MCF 10A (cell line): ENCODE measurements at places on chromosomes 5 and 9. TPM values are rescaled to one million over a fixed set of nuclear protein-coding genes. Genes with fewer than 3 reads are reported as not detected.
A peak's percentile ranks its signal among the peaks of the same experiment; 100 is the strongest.

The BTNL9 gene
- not detected in 2 replicates for total RNA-seq

DNA sequence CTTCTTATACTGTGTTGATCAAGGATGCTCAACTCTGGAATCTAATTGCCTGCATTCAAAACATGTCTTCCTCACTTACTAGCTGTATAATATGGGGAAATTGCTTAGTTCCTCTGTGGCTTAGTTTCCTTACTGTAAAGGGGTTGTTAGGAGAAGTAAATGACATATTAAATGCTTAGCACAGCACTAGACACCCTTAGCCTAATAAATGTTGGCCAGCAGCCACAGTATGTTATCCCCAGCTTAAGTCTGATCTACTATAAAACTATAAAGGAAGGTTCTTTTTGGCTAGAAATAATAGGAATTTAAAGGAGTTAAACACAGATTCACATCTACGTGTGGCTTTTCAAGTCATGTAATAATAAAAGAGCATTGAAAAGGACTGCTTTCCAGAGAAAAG is 232.4 kb downstream of the PCSK1 start:
- DNase-seq: no peak
- H3K36me3 ChIP-seq: peaks cover 6% of the 10 kb centered on the region
- no peak overlapping the region for H3K27ac ChIP-seq
- peaks cover 6% of the 10 kb centered on the region for H3K4me1 ChIP-seq

DNA sequence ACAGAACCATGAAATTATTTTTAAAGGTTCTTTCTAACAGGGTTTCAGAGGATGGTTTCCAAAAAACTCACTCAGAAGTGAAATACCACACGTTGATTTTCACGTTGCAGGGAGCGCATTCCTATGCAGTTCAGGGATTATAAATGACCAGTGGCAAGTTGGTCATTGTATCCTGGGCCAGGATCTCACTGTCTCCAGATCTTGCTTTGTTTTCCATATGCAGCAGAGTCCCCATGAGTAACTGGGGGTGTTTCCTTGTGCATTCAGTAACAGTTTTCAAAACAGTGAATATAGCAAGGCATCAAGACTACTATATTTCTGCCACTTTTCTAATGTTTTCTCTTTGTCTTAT is 1064.9 kb upstream of the DMAC1 start:
- DNase-seq: no peak
- no peaks in the 10 kb centered on the region for H3K36me3 ChIP-seq
- H3K27ac ChIP-seq: peak overlapping the region; percentile 33
- no peaks in the 10 kb centered on the region for H3K4me1 ChIP-seq
- no peaks in the 10 kb centered on the region for H3K27me3 ChIP-seq

DNA sequence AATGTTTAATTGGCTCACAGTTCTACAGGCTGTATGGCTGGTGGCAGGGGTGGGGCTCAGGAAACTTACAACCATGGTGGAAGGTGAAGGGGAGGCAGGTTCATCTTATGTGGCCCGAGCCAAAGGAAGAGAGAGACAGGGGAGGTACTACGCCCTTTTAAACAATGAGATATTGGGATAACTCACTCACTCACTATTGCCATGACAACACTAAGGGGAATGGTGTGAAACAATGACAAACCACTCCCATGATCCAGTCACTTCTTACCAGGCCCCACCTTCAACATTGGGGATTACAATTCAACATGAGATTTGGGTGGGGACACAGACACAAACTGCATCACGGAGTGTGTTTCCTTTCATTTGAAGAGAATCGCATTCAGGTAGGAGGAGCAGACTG is 220.9 kb downstream of the GADD45G start:
- no peaks in the 10 kb centered on the region for H3K36me3 ChIP-seq
- H3K4me1 ChIP-seq: no peaks in the 10 kb centered on the region
- DNase-seq: no peak
- peaks cover 3% of the 10 kb centered on the region for H3K27me3 ChIP-seq
- no peak overlapping the region for H3K27ac ChIP-seq
- H3K4me3 ChIP-seq: no peak overlapping the region

The DRD1 gene
- not detected in 2 replicates for total RNA-seq

GRCh38 chr9:123851851-123852250 is 78.1 kb downstream of the DENND1A start:
- no peak overlapping the region for H3K4me3 ChIP-seq
- no peak overlapping the region for H3K27ac ChIP-seq
- no peak for DNase-seq
- H3K36me3 ChIP-seq: peaks cover 16% of the 10 kb centered on the region
- no peaks in the 10 kb centered on the region for H3K27me3 ChIP-seq

GRCh38 chr5:138337685-138338410 is at the start of gene FAM53C:
FAM53C (plus strand) TSS chr5:138338266; CDS start chr5:138341336, 3,070 bp downstream.
- peak within 1 kb of the TSS; percentile 88 for H3K4me3 ChIP-seq
- H3K27ac ChIP-seq: peak within 1 kb of the TSS; percentile 100
- peaks cover 48% of the 10 kb centered on the region for H3K4me1 ChIP-seq
- peaks cover 20% of the 10 kb centered on the region for H3K36me3 ChIP-seq
- peak; percentile 97 for DNase-seq

DNA sequence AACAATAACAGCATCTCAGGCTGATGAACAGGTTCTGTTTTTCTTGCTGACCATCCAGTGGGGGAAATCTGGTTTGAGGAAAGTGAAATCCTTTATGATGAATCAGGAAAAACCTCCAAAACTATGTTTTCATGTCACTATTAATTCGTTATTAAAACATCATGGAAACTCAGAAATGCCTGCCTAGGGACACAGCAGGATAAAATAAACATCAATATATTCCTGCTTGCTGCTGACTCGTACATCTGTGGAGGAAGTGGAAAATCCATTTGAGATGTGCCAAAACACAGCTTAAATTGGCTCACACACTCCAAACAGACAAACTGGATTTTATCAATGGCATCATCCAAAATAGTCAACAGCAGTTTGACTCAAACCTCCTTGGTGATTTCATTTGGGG is 53.0 kb downstream of the TEK start:
- no peaks in the 10 kb centered on the region for H3K36me3 ChIP-seq
- H3K27ac ChIP-seq: no peak overlapping the region
- no peak overlapping the region for H3K4me3 ChIP-seq
- no peak for DNase-seq
- no peaks in the 10 kb centered on the region for H3K27me3 ChIP-seq

DNA sequence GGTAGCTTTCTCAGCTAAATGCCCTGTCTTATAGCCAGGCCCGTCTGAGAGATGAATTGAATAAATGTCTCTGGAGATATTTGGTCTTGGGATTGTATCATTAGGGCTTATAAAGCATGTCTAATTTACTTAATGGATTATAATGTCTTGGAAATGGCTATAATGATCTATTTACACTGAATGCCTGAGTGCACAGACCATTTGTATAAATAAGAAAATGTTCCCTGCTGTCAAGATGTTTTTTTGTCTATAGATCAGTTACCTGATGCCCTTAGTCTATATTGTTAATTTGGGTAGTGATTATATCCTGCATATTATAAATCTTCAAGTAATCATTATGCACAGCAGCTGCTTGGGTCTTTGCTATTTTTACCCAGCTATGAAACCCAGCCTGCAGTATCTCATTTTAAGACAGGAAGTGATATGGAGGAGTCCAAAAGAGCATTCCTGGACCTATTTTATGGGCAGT is 112.9 kb upstream of the ACTBL2 start:
- DNase-seq: no peak
- no peaks in the 10 kb centered on the region for H3K27me3 ChIP-seq
- H3K4me3 ChIP-seq: no peak overlapping the region
- H3K4me1 ChIP-seq: peaks cover 6% of the 10 kb centered on the region

DNA sequence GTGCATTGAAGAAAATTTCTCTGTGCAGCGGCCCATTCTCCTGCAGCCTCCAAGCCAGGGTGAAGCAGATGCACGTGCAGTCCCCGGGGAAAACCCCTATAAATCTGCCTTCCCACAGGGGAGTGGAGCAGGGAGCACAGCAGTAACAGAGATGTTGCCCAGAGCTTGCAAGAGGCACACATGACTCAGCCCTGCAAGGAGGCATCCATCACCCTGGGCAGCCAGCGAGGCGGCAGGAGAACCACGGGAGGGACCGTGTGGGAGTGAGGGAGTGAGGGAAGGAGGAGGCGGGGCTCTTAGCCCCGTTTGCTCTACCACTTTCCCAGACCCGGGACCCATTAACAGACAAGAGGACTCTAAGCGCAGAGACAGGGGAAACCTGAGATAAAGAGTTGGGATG is 96.2 kb upstream of the ARAP3 start:
- H3K27ac ChIP-seq: peak overlapping the region; percentile 63
- peaks cover 25% of the 10 kb centered on the region for H3K4me1 ChIP-seq
- H3K27me3 ChIP-seq: no peaks in the 10 kb centered on the region
- H3K36me3 ChIP-seq: no peaks in the 10 kb centered on the region

The GRIN1 gene
- total RNA-seq: 0.61 and 1.4 TPM in 2 replicates

DNA sequence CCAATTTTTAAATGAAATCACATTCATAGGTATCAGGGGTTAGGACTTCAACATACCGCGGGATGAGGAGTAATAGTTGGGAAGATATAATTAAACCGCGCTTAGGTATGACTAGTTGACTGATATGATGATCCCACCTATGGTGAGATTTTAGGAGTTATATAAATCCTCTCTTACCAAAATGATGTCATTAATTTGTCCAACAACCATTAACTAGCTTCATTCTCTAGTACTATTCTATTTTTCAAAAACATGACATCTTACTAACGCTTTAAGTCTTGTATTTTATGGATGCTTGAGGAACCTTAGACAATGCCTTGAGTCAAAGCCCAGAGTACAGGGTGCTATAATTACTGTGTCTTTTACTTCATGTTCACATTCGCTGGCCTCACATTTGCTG is 59.6 kb upstream of the PIK3R1 start:
- H3K4me1 ChIP-seq: no peaks in the 10 kb centered on the region
- no peak overlapping the region for H3K4me3 ChIP-seq
- no peak for DNase-seq
- H3K27me3 ChIP-seq: no peaks in the 10 kb centered on the region
- no peak overlapping the region for H3K27ac ChIP-seq

DNA sequence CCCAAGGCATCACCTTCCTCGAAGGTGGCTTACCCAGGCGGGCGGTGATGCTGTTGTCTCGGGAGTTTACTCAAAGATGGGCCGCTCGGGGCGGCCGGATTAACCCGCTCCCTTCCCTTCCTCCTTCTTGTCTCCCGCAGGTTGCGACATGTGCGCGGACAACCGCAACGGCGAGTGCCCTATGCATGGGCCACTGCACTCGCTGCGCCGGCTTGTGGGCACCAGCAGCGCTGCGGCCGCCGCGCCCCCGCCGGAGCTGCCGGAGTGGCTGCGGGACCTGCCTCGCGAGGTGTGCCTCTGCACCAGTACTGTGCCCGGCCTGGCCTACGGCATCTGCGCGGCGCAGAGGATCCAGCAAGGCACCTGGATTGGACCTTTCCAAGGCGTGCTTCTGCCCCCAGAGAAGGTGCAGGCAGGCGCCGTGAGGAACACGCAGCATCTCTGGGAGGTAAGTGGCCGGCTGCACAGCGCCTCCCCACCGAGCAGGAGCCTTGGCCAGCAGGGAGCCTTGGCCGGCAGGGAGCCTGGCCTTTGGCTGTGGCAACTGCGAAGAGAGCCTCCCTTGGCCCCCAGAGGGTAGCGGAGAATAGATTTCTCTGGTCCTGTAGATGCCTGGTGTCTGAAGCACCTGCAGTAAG is 10.6 kb downstream of the PRDM6 start:
- H3K27me3 ChIP-seq: peaks cover 2% of the 10 kb centered on the region
- peaks cover 6% of the 10 kb centered on the region for H3K4me1 ChIP-seq

DNA sequence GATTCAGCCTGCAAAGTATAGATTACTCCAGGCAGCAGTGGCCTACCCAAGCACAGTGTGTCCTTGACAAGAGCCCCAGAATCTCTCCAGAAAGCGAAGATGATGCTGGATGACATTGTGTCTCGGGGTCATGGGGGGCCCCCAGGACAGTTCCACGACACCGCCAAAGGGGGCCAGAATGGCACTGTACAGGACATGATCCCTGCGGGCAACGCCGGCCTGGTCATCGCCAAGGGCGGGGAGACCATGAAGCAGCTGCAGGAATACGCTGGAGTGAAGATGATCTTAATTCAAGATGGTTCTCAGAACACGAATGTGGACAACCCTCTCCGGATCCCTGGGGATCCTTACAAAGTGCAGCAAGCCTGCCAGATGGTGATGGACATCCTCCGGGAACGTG is 107.0 kb upstream of the MTAP start:
- H3K4me1 ChIP-seq: no peaks in the 10 kb centered on the region
- H3K27me3 ChIP-seq: no peaks in the 10 kb centered on the region
- no peak overlapping the region for H3K4me3 ChIP-seq
- H3K27ac ChIP-seq: no peak overlapping the region
